Neuronal stem cell (in vitro differentiated cells): ENCODE measurements at places on chromosomes 4 and X.

GRCh38 chrX:290476-291166 lies 9.4 kb downstream of the PLCXD1 start:
- no peak overlapping the region for H3K27ac ChIP-seq
- H3K4me3 ChIP-seq: no peak overlapping the region
- no peaks in the 10 kb centered on the region for H3K4me1 ChIP-seq
- peaks cover 54% of the 10 kb centered on the region for H3K36me3 ChIP-seq
- no peak for DNase-seq

DNA sequence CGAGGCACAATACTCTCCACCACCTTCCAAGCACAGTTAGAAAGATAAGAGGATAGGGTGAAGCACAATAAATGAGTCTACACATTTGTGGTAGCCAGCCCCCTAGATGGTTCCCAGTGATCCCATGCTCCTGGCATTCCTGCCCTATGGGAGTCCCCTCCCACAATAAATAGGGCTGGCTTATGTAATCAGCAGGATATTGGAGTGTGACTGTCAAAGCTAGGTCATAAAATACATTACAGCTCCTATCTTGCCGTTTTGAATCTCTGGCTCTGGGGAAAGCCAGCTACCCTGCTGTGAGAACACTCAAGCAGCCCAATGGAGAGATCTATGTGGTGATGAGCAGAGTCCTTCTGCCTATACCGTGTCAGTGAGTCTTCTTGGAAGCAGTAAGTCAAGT lies 198.7 kb upstream of the NOCT start:
- no peaks in the 10 kb centered on the region for H3K4me1 ChIP-seq
- H3K27me3 ChIP-seq: no peaks in the 10 kb centered on the region
- H3K4me3 ChIP-seq: no peak overlapping the region
- DNase-seq: no peak
- H3K36me3 ChIP-seq: no peaks in the 10 kb centered on the region
- no peak overlapping the region for H3K27ac ChIP-seq

GRCh38 chr4:24070117-24070516 lies 180.3 kb upstream of the PPARGC1A start:
- H3K36me3 ChIP-seq: no peaks in the 10 kb centered on the region
- DNase-seq: no peak
- no peak overlapping the region for H3K4me3 ChIP-seq
- H3K4me1 ChIP-seq: peaks cover 4% of the 10 kb centered on the region

DNA sequence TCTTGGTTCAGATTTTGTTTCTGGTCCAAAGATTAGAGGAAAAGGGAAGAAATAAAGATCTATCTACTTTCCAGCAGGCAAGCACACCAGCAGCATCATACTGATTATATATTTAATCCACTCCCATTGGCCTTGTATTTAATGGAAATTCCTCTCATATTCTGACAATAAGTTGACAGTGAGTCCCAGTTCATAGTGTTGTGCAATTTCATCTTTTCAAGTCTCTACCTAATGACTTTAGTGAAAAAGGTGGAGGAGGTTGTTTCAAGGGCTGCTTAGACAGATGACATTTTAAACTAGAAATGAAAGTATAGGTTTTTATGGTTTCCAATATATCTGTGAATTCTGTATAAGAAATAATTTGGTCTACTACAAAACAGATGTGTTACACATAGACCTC lies 298.6 kb downstream of the PABPC4L start:
- DNase-seq: no peak
- H3K27ac ChIP-seq: no peak overlapping the region
- no peaks in the 10 kb centered on the region for H3K4me1 ChIP-seq
- no peak overlapping the region for H3K4me3 ChIP-seq

DNA sequence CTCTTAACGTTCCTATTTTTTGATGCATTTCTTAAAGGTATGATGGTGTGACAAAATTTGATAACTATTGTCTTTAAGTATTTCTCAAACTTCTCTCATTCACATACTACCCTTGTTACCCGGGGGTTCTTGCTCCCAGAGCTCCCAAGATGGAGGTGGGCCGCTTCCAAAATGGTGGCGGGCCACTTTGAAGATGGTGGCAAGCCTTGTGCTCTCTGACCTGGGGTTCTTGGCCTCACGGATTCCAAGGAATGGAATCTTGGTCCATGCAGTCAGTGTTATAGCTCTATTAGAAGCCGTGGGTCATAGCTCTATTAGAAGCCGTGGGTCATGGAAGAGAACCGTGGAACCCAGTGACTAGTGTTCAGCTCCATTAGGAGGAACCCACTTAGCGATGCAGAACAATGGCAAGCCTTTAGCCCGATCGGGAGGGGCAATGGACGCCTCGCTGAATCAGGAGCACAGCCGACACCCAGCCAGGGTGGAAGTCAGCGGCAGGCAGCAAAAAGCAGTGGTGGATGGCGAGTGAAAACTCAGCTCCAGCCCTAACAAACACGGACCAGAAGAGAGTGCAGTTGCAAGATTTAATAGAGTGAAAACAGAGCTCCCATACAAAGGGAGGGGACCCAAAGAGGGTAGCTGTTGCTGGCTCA lies 403.4 kb downstream of the MAPK10 start:
- no peaks in the 10 kb centered on the region for H3K36me3 ChIP-seq
- H3K4me3 ChIP-seq: no peak overlapping the region
- no peak overlapping the region for H3K27ac ChIP-seq
- no peaks in the 10 kb centered on the region for H3K27me3 ChIP-seq

DNA sequence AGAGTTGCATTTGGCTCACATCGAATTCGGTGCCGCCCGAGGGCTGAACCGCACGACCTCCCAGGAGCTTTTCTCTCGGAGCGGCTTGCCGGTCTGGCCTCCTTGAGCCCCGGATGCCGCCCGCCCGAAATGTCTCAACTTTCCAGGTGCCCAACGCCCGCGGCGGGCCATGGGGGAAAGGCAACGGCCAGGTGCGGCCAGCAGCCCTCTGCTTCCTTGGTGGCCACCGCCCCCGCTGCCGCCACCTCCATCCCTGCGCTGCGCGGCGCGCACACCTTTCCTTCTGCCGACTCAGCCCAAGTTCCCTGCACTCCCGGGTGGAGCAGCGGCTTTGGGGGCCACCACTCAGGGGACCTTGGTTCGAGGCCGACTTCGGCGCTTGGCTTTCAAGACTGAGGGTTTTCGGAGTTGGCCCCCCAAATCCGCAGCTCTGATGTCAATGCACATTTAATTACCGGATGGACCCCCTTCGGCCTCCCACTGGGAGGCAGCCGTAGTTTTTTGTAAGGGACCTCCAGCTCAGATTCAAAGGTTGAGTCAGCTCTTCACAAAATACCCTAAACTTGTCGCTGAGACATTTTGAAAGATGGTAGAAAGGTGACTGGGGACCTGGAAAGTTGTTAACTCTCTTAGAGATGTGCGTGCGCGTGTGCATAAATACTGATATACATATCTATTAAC lies 1.1 kb downstream of the AFF2 start:
- no peaks in the 10 kb centered on the region for H3K27me3 ChIP-seq
- peaks cover 2% of the 10 kb centered on the region for H3K4me1 ChIP-seq
- no peak overlapping the region for H3K27ac ChIP-seq
- DNase-seq: peak; percentile 35
- H3K4me3 ChIP-seq: peak overlapping the region; percentile 83

GRCh38 chr4:5447755-5448154 lies 260.6 kb downstream of the EVC2 start:
- H3K4me3 ChIP-seq: no peak overlapping the region
- DNase-seq: no peak
- H3K27ac ChIP-seq: no peak overlapping the region
- H3K27me3 ChIP-seq: no peaks in the 10 kb centered on the region
- H3K4me1 ChIP-seq: no peaks in the 10 kb centered on the region
